Activated T-cell treated with anti-CD3 and anti-CD28 coated beads for 48 hours (primary cell): ENCODE measurements at places on chromosomes 7 and 10.

DNA sequence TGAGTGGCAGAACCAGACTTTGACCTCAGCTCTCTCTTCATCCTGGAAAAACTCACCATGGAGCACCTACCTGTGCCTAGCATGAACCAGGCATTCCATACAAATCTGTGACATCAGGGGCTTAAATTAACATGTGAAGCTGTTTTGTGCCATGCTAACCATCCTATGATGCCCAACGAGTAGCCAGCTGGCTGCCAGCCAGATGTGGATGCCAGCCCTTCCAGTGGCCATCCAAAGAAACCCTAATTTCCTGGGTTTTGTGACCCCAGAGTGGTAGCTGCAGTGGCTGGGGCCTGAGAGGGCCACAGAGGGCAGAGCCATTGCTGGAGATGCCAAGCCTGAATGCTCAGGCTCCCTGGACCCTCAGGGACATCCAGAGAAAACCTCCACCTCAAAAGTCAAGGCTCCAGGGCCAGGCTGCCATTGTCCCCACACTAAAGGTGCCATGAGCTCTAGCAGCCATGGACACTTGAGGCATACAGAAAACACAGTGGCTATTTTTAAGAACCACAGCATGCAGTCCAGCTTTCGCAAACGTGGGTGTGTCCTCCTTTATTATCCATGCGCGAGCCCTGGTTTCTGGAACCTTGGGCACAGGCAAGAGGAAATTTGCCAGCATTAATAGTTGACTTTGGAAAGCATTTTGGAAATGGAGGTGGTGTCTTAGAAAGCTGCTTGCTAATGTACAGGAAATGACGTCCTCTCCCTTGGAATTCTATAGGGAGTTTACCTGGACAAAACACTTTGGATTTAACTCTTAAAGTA, 6.0 kb downstream of the CPXM2 start:
- DNase-seq: no peak

GRCh38 chr7:91496251-91496820, 232.1 kb downstream of the FZD1 start:
- no peak for DNase-seq

GRCh38 chr7:66036382-66036781, 39.2 kb upstream of the ASL start:
- no peak for DNase-seq

- DNase-seq: no peak
These were observed 123.3 kb upstream of the LAMB4 start for GRCh38 chr7:108253275-108254044.

GRCh38 chr7:36827726-36828703, 103.7 kb upstream of the AOAH start:
- DNase-seq: no peak
